Body of pancreas (tissue), 4 donors: ENCODE measurements at places on chromosomes 12 and 14.

DNA sequence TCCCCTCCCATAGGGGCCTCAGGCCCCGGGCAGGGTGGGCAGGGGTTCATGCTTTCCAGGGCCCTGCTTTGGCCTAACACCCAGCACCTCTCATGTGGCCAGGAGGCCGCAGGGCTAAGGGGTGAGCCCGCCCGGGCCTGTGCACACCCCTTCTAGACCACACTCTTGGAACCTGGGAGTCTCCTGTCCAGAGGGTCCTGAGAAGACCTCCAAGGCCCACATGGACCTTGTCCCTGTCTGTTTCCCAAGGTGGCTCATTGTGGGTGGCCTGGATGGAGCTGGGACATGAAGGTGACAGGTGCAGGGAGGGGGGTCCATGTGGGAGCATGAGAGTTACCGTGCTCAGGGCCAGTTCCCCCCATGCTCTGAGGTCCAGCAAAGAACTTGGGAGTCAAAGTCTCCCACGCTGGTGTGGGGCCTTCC, 11.6 kb downstream of the DLK1 start:
- DNase-seq: no peak

- no peak for DNase-seq
Measured at GRCh38 chr12:126474703-126475102, 1409.5 kb downstream of the AACS start.

DNA sequence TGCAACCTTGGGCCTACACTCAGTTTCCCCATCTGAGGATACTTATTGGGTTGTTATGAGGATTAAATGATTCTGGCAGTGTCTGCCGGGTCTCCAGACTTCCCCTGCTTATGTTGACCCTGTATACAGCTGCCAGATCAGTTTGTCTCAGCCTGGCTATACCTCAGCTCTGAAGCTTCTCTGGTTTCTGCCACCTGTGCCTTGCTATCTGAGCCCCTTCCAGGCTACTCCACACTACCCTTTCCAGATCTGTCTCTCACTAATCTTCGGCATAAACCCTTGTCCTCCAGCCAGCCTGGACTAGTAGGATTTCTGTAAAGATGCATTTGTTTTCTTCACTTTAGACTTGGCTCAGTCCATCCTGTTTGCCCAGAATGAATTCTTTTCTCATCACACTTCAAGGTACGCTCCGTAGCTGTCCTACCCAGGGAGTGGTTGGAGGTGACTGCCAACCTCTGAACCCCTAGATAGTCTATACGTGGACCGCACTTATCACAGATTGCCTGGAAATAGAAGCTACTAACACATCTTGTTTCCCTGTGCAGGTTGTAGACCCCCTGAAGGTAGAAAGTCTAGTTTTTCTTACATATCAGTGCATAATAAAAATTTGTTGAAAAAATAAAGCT, 422.4 kb downstream of the RAD51B start:
- no peak for DNase-seq

GRCh38 chr14:30855345-30856037, 18.9 kb upstream of the COCH start:
- no peak for DNase-seq

DNA sequence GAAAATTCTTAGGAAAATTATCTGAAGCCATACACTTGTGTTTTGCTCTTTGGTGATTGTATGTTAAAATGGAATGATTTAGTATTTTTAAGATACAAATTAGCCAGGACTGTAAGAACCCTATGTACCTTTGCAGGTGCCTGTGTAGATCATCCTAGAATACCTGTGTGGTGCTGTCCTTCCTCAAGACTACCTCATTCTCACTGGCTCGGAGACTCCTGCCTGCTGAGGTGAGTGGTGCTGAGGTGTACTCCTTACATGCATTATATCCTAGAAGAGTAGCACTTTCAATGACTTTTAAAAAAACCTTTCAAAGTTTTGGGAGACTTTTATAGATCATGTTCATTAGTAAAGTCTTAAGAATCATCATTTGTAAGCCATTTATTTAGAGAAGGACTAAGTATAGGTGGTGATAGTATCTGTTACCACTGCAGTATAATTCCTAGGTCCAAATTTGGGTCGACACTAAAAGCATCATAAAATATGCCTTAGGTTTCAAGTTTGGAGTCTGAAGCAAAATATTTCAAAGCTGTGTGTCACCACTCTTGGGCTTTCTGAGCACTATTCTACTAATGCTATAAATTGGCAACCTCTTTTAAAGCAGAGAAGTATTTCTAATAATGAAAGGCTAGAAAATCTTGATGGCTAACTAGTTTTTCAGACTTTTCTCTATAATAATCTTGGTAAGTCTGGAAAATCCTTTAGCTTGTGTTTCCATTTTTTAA, 36.6 kb downstream of the RASSF8 start:
- DNase-seq: no peak

DNA sequence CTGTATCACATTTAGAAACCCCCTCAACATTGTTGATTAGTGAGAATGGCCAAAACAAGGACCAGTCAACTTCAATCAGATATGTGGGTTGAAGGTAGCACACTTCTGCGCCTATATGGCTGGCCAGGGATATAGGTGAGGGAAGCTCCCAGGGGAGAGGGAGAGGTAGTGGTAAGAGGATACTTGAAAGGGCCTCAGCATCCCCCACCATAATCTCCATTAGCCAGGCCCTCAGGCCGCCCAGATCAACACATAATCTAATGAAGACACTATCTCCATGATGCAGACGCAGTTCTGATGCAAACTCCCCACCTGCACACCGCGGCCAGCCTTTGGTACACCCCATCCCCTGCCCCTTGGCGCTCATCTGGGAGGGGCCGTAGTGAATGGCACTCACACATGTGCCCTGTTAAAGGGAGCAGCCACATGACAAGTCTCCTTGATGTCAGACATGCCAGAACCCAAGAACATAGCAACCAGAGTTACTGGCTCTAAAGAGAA, 158.0 kb downstream of the TMEM132C start:
- no peak for DNase-seq

DNA sequence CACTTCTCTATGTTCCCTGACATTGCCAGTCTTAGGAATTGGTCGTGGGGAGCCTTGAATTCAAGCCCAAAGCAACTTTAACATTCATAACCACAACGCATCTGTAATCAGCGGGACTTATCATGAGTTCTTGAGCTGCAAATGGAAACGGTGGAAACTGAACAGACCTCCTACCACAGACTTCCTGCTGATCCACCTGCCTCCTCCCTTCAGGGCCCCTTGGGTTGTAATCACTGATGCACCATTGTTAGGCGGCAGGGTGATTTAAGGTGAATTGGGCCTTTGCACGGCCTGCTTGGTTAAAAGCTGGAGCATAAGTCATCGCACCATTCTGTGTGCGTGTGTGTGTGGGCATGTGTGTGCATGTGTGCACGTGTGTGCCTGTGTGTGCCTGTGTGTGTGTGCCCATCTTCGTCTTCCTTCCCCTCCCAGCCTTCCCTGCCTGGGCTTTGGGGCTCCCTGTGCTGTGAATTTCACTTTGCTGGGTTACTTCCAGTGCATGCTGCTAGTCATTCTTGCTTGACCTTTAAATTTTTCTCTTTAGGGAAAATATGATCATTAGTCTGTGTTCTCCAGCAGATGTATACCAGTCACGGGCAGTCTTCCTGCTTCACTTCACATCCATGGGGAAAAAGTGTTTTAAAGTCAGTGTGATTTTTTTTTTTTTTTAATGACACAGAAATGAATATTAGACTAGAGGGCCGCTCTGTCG, 29.1 kb downstream of the CHST11 start:
- no peak for DNase-seq

GRCh38 chr12:92730758-92731157, 28.0 kb downstream of the PLEKHG7 start:
- DNase-seq: no peak

DNA sequence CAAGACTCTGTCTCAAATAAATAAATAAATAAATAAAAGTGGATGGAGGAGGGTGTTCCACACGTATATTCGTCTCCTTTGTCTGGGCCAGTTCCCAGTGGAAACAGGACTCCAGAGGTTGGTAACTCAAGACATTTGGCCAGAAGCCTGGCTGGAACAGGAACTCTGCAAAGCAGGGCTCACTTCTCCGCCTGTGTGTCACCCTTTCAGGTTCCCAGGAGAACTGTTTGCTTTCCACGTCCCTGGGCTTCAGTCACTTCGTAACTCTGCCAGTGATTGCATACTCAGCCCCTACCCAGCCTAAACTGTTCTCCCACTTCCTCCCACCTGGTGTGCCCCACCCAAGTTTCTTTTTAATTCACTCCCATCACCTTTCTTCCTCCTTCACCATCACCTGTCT, 7.0 kb upstream of the UBE2N start:
- peak; percentile 89 for DNase-seq

DNA sequence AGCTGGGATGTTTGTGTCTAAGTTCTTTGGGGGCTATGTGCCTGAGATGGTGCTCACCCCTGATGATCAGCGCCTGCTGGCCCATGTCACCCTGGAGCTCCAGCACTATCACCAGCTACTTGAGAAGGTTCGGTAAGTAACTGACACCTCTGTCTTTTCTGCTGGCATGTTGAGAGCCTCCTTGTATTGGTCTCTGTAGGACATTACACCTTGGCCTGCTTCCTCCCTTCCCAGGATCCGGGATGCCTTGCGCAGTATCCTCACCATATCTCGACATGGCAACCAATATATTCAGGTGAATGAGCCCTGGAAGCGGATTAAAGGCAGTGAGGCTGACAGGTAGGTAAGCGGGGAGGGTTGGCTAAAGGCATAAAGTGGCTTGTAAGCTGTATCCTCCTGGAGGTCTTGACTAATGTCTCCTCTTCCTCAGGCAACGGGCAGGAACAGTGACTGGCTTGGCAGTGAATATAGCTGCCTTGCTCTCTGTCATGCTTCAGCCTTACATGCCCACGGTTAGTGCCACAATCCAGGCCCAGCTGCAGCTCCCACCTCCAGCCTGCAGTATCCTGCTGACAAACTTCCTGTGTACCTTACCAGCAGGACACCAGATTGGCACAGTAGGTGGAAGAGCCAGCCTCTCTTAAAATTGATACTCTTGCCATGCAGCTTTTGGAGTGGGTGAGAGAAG, 5.5 kb downstream of the DDIT3 start:
- no peak for DNase-seq

DNA sequence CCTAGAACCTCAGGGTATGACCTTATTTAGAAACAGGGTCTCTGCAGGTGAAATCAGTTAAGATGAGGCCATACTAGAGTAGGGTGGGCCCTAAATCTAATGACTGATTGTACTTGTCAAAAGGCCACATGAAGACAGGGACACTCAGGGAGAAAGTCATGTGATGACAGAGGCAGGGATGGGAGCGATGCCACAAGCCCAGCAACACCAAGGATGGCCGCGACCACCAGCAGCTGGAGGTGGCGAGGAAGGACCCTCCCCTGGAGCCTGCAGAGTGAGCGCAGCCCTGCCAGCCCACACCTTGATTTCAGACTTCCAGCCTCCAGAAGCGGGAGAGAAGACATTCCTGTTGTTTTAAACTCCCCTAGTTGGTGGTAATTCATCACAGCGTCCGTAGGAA, 199.9 kb downstream of the PHETA1 start:
- DNase-seq: no peak

- no peak for DNase-seq
Measured at GRCh38 chr12:81386101-81386500, 308.2 kb downstream of the ACSS3 start.

GRCh38 chr14:52706286-52706685, 714 bp upstream of the PSMC6 start:
- DNase-seq: no peak

DNA sequence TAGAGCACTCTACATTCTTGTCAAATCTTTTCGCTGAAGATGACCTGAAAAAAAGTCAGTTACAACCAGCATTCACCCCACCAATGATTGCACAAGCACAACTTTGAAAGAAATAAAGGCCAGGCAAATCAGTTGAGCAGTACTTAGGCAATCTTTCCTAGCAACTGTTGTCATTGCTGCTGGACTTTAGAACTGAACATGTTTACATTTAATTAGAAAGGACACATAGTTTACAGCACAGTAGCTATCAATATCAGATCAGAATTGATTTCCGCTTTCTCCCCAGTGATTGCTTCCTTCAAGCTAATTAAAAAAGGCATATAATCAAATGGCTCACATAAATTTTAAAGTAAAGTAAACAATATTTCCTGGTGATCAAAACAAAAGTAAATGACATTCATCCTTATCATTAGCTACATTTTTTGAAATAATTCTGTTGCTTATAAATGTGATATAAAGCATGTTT, 128.4 kb downstream of the FOXA1 start:
- peak; percentile 41 for DNase-seq

DNA sequence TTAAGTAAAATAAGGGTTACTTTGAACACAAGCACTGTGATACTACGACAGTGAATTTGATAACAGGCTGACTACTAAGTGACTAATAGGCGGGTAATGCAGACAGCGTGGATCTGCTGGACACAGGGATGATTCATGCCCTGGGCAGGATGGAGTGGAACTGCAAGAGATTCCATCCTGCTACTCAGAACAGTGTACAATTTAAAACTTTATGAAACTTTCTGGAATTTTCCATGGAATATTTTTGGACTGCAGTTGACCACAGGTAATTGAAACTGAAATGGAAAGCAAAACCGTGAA, 46.0 kb downstream of the YEATS4 start:
- no peak for DNase-seq

- no peak for DNase-seq
Measured at GRCh38 chr12:17527021-17527420, 563.0 kb downstream of the RERGL start.

DNA sequence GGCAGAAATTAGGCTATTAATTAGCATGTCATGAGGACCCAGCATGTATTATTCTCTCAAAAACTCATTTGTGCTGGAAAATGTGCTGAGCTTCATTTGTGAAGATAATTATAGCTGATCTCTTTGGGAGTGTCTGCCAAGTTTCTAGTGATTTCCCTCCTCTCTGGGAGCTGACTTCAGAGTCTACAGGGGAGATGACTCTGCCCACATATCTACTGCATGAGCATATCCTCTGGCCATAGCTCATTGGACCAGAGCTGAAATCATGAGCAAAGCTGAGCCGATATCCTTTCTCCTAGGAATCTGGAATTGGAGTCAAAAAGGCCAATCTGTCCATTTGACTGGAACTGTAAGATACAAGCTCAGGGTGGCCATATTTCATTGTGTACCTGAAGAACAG, 5.9 kb downstream of the CCDC198 start:
- DNase-seq: no peak

GRCh38 chr14:56894591-56894991, 84.3 kb upstream of the OTX2 start:
- no peak for DNase-seq

- DNase-seq: peak; percentile 3
Measured at GRCh38 chr14:80491131-80491530, 279.8 kb upstream of the DIO2 start.
